ENCODE measurements at places on chromosomes 4 and X.
A peak's percentile ranks its signal among the peaks of the same experiment; 100 is the strongest.

- no peak for DNase-seq
Observed at GRCh38 chr4:48367016-48367415, 25.7 kb downstream of the SLAIN2 start.

- no peak for DNase-seq
Observed at GRCh38 chr4:144666539-144667175, 20.7 kb downstream of the HHIP start.

- no peak for DNase-seq
Observed at GRCh38 chr4:23279377-23279986, 586.7 kb downstream of the GBA3 start.

GRCh38 chr4:156111686-156112085 lies 158.0 kb upstream of the CTSO start:
- no peak for DNase-seq

- no peak for DNase-seq
Observed at GRCh38 chr4:77151241-77151640, 5.8 kb upstream of the CCNG2 start.

- peak; percentile 71 for DNase-seq
Observed at GRCh38 chrX:39896951-39897740, 200.6 kb downstream of the BCOR start.

All from RWPE1 (cell line).